ENCODE measurements at places on chromosomes 3 and 15. TPM values are rescaled to one million over a fixed set of nuclear protein-coding genes. Genes with fewer than 3 reads are reported as not detected.

DNA sequence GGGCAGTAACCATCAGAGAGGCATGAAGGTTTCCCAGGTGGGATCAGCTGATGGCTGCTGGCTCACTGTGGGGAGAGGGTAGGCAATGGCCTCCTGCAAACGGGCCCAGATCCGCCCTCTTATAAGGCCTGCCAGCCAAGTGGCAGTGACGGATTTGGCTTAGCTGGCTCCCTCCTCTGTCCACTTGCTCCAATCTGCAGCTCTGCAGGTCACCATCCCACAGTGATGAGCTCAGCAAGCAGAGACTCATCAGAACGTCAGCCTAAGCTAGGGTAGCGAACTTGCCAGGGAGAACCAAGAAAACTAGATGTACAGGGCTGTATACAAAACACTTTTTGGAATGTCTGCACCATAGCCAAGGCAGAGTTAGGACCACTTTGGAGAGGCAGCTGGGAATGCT is 62.8 kb upstream of the DCLK3 start:
- no peak for DNase-seq

DNA sequence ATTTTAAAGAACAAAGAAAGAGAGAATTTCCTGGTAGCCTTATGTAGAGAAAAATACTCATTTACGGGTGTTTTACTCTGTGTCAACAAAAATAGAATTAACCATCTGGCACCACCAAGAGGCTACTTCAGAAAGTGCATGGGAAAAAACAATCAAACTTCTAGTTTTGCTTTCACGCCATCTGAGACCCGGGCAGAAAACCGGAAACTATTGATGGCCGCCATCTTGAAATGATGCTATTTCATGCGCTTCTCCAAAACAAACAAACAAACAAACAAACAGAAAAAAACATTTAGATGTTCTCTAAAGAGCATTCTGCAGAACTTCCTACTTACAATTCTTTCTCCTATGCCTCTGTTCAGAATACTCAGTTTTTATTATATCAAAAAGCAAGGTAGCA is 49.4 kb upstream of the SYNPR start:
- DNase-seq = peak; percentile 56

The SEMA3B gene
- total RNA-seq = 26.7 TPM

DNA sequence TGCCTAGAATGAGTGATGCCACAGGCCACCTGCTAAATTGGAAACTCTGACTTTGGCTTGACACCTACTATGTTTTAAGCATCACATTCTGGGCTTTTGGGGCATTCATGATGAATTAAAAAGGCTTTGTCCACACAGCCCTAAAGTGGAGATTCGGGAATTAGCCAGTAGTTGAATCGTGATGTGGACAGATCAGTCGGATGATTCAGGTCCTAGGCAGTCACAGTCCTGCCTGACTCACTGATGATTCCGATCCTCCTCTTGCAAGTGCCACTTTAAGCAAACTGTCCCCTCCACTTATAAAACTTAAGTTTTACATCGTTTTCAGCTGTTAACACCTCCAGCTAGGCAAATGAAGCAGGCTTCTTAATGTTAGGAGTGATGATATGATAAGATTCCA is 75.3 kb downstream of the SYNPR start:
- DNase-seq = no peak

GRCh38 chr3:49668861-49669260 is 5.3 kb upstream of the APEH start:
- DNase-seq = no peak

DNA sequence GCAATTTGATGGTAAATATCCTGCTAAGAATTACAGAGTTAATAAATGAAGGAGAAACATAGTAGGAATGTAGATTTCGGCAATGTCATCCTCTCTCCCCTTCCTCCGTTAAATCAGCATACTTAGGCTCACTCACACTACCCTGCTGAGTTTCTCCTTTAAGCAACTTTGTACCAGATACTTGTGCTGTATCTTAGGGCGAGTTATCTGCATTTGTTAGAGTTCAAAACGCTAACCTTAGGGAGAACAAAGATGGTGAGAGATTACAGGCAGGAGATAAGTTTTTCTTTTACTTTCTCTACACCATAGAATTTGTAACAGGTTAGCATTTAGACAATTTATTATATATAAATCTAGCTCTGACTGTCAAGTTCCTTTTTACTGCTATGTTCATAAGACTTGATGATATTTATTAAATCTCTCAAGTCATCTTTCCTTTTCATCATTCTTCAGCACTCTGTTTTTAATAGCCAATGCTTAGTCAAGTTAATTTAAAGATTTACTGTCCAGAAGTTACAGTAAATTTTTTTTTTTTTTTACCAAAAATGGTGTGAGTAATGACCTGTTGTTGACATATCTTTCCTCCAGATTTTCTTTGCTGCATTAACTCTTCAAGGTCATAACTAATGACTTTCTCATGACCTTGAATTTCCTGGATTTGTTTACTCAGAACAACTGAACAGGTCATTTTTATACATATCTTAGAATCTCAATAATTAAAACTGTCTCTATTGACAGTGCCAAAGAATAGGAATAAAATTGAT is 22.2 kb downstream of the SUCNR1 start:
- no peak for DNase-seq

- peak; percentile 79 for DNase-seq
Measured at GRCh38 chr3:43770426-43771103, 79.8 kb downstream of the ABHD5 start.

DNA sequence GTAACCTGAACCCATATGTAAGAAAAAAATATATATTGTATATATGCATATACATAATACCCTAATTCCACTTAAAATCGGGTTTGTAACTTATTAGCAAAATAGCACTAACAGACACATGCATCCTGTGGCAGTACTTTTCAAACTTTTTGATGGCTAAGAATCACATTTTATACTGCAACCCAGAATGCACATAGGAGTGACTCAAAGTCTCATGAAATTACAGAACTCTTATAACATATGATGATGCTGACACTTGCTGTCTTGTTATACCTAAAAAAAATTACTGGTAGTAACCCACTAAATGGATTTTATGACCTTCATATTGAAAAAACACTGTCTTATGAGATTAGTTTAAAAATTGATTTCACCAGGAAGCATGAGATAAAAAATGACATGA is 152.4 kb upstream of the FRMD4B start:
- DNase-seq = no peak

DNA sequence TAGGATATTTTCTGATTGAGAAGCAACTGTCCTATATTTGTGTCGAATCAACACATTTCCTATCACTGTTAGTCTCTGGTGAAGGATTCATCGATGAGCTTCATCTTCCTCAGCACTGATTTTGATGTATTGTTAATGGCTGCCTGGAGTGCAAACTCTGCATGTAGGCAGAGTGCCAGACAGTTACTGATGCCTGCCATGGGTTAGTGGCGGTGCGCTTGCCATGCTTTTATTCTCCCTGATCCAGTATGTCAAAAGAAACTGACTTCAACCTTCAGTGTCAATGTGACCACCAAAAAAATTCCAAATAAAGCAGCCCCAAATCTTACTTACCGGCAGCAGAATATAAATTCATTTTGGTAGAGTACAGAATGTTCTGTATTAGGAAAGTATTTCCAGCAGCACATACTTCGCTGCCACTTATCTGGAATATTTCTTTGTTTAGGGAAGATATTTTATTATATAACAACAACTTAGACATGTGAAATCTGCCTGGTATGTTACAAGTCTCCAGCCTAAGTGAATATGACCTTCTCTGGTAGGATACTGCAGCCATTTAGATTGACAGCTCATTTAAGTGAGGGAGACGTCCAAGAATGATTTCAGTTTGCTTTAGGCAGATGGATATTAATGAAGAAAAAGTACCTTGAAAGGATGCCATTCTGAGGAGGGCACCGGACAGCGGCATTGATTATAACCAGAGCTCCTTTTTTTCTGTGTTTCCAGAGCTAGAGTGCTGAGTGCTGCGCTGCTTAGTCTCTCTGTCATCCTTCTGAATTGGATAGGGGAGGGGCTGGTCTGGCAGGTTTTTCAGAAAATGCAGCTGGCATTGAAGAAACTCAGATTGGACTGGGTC is 59.9 kb downstream of the ARHGEF26 start:
- no peak for DNase-seq

The GOLGA6L4 gene
- 11.8 TPM for total RNA-seq

DNA sequence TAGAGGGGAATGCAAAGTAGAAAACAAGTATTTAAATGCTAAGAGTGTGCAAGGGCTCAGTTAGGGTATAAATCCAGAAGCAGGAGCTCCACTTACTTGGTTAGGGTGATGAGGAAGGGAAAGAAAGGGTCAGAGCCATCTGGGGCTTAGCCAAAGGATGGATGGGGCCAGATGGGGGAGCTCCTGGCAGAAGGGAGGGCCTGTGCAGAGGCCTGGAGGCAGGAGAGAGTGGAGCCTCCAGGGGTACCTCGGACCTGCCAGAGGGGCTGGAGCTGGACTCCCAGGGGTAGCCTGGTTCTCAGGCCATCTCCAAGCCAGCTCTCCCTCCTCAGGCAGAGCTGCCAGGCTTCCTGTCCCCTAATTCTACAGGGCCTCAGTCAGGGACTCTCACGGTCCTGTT is 506.3 kb downstream of the SHQ1 start:
- no peak for DNase-seq

DNA sequence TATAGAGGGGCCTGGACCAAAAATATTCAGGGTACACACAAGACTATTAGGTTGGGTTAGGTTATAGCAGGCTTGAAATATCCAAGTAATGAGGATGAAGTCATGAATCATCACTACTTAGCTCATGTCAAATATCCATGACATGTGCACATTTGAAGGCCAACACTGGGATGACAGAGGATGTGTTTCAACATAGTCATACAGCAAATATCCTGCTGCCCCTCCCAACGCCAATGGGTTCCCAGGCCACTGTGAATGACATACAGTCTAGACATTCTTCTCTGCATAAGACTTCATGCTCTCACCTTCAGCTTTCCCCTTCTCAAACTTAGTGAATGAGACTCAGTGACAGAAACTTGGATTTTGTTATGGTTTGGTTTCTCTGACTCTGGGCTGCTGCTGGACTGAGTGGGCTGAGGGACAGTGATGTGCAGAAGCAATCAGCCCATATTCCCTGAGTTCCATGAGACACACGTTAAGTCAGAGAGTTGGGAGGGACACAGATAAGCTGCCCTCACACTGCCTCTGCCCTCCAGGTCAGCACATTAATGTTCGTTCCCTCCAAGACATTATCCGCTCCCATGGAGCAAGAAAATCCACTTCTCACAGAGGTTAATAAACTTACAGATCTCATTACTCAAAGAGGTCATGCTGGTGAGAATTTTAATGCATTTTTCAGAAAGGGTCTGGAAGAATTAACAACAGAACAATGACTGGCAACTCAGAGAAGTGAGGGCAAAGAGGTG is 15.4 kb downstream of the HOMER2 start:
- DNase-seq = no peak

GRCh38 chr3:55330756-55331155 is 156.3 kb downstream of the WNT5A start:
- DNase-seq = no peak

- no peak for DNase-seq
Measured at GRCh38 chr3:117589454-117589853, 879.9 kb downstream of the TUSC7 start.

GRCh38 chr3:133503409-133503808 is 70.1 kb upstream of the CDV3 start:
- DNase-seq = no peak

GRCh38 chr15:98805434-98806274 is 157.3 kb downstream of the IGF1R start:
- no peak for DNase-seq

The STAC gene
- total RNA-seq = 7.1 TPM

The DNAJB11 gene
- total RNA-seq = 60.2 TPM

The DPPA4 gene
- total RNA-seq = 16.9 TPM

DNA sequence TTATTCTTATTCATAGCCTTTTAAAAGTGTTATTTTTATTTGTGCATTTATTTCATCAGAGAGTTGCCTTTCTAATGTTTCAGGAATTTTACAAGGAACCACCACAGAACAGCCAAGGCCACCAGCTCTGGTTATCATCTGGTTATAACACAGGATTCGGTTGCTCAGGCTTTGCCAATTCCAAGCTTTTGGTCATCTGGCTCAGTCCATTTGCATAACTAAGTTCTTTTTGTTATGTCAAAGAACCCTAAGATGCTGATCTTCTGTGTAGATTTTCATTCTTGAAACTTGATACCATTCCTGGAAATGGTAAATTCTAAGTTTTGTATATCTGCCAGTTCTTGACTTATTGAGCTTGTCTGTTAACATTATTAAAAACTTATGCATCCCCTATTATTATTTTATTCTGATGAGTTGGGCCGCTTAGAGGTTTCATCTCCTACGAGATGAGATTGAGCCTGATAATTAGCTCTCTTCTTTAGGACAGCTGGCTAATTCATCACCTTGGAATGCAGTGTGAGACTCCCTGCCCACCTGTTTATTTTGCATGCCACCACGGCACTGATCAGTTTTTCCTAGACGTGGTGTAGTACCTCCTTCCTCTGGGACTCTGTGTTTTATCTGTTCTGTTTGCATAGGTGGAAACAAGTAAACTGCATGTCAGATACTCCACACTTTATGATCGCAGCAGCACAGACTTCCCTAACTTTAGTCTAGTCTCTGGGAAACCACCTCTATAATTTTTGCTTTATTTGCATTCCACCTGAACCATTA is 264.8 kb downstream of the SLCO3A1 start:
- no peak for DNase-seq

The CCR5 gene
- not detected for total RNA-seq

GRCh38 chr15:58755350-58755749 is 5.8 kb upstream of the ADAM10 start:
- no peak for DNase-seq

- no peak for DNase-seq
Measured at GRCh38 chr15:59841036-59841435, 151.9 kb upstream of the BNIP2 start.

The DLL4 gene
- total RNA-seq = 3.5 TPM

DNA sequence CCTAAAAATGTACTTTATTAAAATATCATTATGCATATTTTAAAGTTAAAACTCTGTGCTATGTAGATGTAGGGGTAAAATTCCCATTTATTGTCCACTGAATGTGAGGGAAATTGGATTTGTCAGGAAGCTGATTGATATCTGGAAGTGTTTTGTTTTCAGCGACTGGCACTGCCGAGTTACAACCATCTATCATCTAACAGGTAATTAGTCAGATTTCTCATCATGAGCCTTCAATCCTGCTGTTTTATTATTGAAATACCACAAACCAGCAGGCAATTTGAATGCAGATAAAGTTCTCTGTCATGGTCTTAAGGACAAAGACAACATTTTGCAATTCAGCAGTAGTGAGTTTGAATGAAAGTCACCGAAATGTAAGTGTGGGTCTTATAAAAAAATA is 40.5 kb downstream of the ZIC1 start:
- no peak for DNase-seq

The MESP2 gene
- 2.9 TPM for total RNA-seq

The MRPL3 gene
- 86.2 TPM for total RNA-seq

DNA sequence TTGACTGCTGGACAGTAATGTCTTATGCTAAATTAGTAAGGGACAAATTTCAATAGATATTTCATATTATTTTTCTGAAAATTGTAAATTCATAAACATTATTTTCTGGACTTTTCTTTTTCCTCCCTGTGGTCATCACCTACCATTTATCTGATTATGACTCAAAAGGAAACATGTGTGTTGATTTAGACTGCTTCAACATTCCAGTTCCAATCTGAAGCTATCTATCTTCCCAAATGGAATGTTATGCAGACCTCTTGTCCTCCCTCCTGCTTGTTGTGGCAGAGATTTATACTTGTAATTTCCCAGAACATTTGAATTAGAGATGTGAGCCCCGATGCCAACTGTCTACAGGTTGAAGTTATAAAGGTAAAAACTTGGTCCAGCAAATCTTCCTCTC is 803.4 kb downstream of the TUSC7 start:
- DNase-seq = no peak

GRCh38 chr15:45129651-45130129 is at the start of the genes DUOX1 and DUOXA1:
DUOX1 (plus strand) TSS chr15:45129994; CDS start chr15:45131967, 1,973 bp downstream.
DUOXA1 (minus strand) TSS chr15:45129879; CDS start chr15:45123014, 6,865 bp downstream.
- no peak for DNase-seq

The CHST13 gene
- 13.3 TPM for total RNA-seq

The KCNH8 gene
- 8.9 TPM for total RNA-seq
